ENCODE measurements at places on chromosomes 6 and 20.

GRCh38 chr6:20870021-20870420 lies 335.8 kb downstream of the CDKAL1 start:
- no peak for DNase-seq

- DNase-seq: no peak
Observed at GRCh38 chr6:135686784-135687301, 164.7 kb upstream of the PDE7B start.

DNA sequence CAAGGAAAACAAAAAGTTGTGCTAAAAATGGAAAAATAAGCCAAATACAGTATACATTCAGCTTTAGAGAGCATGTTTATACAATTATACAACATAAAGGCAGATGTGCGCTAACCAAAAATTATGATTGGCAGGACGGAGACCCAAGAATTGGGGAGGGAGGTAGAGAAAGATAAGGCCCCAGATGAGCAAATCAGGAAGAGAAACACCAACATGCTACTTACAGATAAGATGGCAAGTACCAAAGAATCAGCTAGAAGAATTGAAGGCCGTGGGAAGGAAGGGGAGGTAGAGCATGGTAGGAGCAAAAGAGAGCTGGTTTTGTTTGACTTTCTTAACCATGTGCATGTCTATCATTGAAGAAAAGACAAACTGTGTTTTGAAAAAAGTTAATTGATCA lies 45.4 kb downstream of the PRND start:
- no peak for DNase-seq

DNA sequence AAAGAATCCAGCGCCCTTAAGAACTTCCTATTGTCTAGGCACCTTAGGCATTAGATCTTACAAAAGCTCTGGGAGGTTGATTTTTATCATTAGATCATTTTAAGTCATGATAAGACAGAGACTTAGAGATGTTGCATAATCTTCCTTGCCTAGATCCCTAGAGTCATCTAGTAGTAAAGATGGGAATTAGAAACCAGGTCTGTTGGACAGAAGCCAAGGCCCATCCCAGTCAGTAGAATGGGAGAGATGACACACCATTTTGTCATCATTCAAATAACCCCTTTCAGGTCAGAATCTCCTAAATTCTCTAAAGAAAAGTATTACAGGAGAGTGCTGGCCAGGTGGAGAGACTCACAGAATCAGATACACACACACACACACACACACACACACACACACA lies 579.1 kb downstream of the BMP2 start:
- no peak for DNase-seq

GRCh38 chr6:135320721-135321621 lies 139.9 kb downstream of the MYB start:
- DNase-seq: no peak

DNA sequence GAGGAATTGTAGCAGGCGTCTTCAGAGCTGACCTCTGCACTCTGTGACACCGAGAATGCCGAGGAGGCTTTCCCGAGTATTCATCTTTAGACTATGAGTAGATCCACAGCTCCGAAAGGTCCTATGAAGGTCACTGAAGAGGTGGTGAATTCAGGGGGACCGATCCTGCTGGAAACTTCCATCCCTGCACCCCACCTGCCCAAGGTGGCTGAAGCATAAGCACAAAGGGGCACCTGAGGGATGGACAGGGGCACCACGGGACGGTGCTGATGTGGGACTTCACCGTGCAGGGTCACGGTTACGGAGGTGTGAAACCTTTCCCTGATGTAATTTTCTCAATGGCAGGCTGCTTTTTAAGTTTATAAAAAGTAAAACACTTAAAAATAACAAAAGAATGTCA lies 24.4 kb downstream of the DIDO1 start:
- no peak for DNase-seq

DNA sequence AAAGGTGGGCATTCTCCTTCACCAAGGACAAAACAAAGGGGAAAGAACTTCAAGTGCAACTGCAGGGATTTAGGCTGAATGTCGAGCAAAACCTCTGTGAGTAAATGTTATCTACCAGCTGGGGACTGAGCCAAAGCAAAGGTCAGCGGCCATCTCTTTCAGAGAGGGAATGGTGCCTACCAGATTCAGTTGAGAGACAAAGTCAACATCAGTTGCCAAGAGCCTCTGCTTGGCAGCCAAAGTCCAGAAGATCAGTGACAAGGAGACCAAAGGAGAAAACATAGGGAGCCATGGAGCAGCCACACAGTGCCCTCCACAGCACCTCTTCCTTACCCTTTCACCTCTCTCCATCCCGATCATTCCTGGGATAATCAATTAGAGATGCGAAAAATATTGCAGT lies 472.5 kb downstream of the KIF16B start:
- no peak for DNase-seq

- peak; percentile 28 for DNase-seq
Observed at GRCh38 chr20:16434062-16434664, 139.1 kb downstream of the KIF16B start.

DNA sequence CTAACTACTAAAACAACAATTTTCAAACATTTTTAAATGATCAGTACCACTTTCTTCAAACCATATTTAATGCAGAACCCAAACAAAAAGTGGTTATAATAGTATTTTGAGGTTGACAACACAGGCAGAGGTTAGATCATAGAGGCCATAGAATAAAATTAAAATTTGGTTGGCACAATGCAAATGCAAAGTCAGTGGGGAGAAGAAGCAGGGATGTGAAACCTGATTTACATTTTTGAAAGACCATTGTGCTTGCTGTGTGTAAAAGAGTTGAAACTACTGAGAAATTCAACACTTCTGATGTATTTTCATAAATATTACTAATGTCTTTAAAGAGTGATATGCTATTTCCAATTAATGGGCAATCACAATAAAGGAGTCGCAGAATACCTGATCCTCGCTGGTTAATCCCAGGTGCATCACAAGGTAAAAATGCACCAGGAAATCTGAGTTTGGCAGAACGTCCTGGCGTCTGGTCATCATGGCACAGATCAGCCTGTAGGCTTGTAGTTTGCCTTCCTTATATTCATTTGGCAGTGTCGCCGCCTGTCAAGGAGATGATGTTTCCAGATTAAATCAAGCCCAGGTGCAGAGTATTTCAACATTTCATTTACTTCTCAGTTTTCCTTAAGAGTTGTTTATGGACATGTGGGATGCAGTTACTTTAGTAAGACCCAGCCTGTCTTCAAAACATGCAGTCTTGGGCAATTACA lies 141.2 kb downstream of the RALGAPA2 start:
- no peak for DNase-seq

- no peak for DNase-seq
Observed at GRCh38 chr20:32285082-32285620, 7.7 kb downstream of the KIF3B start.

DNA sequence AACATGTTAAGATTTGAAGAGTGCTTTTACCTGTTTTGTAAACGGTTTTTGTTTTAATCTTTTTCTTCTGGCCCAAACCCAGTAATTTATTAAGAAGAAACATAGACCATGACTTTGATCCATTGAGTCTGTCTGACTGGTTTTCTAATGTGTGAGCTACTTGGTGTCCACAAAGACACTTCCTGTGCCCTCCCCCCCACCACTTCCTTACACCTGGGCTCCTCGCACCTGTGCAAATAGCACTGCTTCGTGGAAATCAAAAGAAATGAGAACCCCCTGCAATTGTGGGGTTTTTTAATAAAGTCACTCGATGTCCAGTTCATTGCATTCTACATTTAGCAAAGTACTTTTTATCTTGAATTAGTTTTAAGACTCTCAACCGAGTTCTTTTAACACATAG lies 65.5 kb downstream of the SMOC2 start:
- DNase-seq: no peak

DNA sequence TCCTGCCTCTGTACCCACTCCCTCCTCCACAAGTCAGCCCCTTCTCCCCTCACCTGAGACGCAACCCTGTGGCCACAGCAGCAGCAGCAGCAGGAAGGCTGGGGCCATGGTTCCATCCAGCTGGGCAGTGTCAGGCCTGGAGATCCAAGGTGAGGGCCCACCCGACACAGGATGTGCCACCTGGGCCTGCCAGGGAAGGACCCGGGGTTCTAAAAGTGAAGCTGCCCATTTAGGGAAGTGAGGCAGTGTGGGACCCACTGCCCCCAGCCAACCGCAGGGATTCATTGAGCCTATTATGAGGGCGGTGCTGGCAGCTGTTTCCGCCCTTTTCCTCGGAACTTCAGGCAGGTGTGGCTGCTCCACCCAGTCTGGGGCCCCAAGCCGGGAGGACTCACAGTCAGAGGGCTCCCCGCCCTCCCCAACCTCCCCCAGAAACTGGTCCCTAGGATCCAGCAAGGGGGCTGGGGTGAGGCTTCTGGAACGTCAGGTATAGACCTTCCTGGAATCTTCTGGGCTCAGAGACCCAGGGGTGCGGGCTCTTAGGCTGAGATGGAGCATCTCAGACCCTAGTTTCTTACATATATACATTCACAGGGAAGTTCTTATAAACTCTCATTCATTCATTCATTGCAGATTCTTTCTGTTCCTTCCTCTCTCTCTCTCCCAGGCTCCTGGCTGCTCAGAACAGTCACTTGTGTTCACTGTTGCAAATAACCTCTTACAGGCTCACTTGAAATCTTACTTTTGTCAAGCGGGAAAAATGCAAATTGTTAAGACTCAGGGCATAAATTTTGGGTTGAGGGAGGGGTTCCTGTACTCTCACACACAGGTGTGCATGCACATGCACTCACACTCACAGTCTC lies at the start of gene TREML2:
TREML2 (minus strand) TSS at position 249 of the 863 bp plus-strand sequence; CDS start at position 108, 141 bp downstream.
- peak; percentile 39 for DNase-seq

DNA sequence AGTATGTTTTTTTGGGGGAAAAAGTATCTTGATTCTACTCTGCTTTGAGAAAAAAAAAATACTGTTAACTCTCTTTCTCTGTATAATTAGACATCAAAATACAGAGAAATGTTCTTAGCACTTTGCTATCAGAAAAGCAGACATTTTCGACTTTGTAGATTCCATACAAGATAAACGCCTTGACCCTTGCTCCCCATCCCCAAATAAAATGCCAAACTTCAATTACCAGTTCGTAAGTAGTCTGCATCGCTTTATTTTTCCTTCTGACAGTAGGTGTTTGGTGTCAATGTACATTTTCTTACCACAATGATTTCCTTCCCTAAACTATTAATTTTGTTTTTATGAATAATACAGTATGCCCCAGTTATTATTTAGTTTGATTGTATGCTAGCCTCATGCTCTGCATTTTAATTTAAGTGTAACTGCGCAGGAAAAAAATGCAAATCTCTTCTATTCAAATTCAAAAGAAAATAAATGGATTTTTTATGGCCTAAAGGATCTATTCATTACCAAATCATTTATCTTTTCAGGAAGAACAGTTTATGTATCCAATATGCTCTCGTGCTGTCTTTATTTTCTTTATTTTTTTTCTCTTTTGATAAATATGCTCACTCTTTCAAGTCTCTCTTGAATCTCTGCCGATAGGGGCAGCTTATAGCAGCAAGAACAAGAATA lies 84.8 kb upstream of the ZNF217 start:
- DNase-seq: no peak

DNA sequence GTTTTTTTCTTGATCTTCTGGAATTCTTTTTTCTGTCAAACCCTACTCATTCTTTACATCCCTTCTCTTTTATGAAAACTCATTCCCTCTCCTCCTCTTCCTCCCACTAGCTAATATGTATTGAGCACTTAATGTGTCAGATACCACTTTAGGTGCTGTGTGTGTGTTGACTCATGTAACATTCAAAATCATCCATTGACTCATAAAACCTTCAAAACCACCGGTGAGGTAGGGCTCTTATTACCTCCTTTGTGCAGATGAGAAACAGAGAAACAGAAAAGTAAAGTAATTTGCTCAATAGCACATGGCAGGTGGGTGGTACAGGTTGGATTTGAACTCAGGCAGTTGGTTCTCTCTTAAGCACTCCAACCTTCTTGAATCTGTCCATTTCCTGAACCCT lies 136.3 kb upstream of the NEDD9 start:
- DNase-seq: no peak

GRCh38 chr6:150403458-150404246 lies 34.8 kb downstream of the IYD start:
- DNase-seq: no peak
